ENCODE measurements at places on chromosomes 2 and 18. TPM values are rescaled to one million over a fixed set of nuclear protein-coding genes. Genes with fewer than 3 reads are reported as not detected.

Gene SCN3A
- total RNA-seq: 12.0 TPM

Gene REL
- 21.8 TPM for total RNA-seq

Gene ARHGAP15
- not detected for total RNA-seq

Gene ATP6V1C2
- 0.14 TPM for total RNA-seq

Gene L3MBTL4
- 5.9 TPM for total RNA-seq

Gene IWS1
- 42.8 TPM for total RNA-seq

Gene WBP1
- 34.3 TPM for total RNA-seq

Gene IL36B
- total RNA-seq: not detected

Gene TRIP12
- total RNA-seq: 238 TPM

Gene FEV
- total RNA-seq: not detected

Gene GRHL1
- total RNA-seq: 0.37 TPM

Gene PCARE
- total RNA-seq: not detected

Gene STK16
- 24.3 TPM for total RNA-seq

Gene CENPA
- total RNA-seq: 5.1 TPM

Gene PRADC1
- 29.4 TPM for total RNA-seq

All from dermis blood vessel endothelial cell (primary cell).